Fibroblast of skin of abdomen (primary cell): ENCODE measurements at places on chromosomes 12 and 14.
A peak's percentile ranks its signal among the peaks of the same experiment; 100 is the strongest.

GRCh38 chr12:120235369-120236323, 29.9 kb downstream of the PXN start:
- DNase-seq: peak; percentile 32

DNA sequence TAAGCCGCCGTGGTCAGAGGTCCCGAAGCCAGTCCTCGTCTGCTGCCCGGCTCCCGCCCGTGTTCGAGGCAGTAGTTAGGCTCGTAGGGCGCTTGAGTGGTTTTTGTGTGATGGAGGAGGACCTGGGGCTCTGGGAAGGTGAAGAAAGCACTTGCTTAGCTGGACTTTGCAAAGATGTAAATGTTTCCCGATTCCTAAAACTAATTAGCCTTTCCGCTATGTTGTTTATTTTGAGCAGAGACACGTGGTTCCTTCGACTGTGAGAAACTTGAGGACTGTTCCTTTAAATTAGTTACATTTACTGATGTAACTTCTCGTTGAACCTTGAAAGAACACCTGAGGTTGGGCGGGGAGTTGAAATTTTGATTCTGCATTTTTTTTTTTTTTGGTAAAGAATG, 33.9 kb downstream of the MIA2 start:
- DNase-seq: peak; percentile 21

DNA sequence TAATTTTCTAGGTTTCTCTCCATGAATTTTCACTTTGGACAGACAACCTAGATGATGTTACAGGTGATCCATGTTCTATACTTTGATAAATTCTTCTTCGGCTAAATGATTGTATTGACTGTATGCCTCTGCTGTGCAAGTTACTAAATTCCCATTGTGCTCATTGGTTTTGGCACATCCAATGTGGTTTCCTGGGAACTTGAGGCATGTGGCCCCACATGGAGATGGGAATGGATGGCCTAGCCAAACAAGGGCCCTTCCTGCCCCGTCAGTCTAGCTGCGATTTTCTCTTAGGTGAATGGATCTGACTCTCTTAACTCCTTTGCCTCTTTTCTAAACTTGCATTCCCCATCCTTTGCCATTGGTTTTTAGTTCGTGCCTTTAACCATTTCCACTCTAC, 186.2 kb downstream of the PELI2 start:
- DNase-seq: peak; percentile 50

- no peak for DNase-seq
These were observed 148.6 kb downstream of the FBXL14 start for GRCh38 chr12:1445807-1446206.

DNA sequence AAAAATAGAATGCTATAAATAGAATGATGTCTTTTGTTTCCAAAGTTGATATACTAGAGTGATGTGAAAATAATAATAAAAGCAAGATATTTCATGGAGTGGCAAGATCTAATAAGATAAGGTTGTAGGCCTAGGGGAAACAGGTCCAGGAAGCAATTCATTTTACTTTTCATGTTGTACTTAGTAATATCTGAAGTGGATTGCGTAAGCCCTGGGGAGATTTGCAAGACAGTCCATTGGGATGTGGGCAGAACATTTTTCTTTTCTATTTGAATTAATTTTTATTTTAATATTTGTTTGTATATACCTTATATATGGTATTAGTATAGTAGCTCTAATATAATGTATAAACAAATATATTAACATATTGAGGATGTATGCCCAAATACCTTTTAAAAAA, 7.5 kb downstream of the NUBPL start:
- peak; percentile 26 for DNase-seq

DNA sequence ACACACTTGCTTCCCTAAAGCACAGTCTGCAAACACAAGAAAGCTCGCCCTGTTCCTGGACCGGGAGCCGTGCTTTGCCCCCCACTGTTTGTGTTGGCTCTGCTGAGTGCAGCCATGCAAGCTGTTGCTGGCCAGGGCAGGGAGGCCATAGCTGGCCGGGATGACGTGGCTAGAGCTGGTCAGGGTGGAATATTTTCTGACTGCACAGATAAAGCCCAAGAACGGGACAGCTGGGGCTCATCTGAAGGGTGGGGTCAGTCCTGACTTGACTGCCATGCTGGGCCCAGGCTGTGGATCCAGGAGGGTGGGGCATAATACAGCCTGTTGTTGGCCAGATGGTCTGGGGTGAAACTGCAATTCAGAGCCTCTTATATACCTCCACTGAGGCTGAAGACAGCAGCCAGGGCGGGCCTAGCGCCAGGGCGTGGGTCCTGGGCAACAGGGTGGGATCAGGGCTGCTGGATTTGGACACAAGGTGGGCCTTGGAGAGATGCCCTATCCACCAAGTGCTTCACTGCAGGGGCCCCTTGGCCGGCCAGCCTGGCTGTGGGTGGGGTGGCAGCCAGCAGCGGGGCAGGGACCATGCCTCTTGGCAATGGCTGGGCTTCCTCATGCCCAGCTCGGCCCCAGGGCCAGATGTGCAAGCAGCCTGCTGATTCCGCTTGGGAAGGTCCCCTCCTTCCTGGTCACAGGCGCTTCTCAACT, 14.8 kb downstream of the KMT5A start:
- no peak for DNase-seq

DNA sequence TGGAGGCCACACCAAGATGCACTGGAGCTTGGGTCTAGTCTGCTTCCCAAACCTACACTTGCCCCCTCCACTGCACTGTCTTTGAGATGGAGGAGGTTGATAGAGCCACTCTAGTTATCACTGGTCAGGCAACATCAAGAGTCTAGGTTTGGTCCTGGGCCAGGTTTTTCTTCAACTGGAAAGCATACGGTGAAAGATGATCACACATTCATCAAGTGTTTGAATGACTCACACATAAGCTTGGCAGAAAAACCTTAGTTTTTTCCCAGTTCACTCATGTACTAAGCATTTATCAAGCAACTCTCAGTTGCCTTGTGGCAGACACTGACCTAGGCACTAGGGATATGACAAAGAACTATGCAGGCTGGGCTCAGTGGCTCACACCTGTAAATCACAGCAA, 84.5 kb downstream of the PLEKHG3 start:
- peak; percentile 95 for DNase-seq

- DNase-seq: no peak
These were observed 103.5 kb upstream of the PPP4R3A start for GRCh38 chr14:91613459-91614112.

DNA sequence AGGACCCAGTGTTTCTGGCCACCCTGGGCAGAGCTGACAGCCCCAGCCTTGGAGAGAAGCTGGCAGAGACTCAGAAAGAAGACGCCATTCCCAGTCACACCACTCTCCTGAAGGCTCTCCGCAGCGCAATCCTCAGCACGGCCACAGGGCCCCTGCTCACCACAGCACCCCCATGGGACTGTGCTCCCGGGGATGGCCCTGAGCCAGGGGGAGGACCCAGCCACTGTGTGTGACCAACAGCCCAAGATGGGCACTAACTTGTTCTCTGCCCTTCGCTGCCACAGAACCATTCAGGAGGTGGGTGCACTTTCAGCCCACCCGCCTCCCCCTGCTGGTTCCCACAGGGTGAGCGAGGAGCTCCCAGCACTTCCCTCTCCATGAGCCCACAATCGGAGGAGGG, 57.1 kb downstream of the CCNK start:
- peak; percentile 28 for DNase-seq

DNA sequence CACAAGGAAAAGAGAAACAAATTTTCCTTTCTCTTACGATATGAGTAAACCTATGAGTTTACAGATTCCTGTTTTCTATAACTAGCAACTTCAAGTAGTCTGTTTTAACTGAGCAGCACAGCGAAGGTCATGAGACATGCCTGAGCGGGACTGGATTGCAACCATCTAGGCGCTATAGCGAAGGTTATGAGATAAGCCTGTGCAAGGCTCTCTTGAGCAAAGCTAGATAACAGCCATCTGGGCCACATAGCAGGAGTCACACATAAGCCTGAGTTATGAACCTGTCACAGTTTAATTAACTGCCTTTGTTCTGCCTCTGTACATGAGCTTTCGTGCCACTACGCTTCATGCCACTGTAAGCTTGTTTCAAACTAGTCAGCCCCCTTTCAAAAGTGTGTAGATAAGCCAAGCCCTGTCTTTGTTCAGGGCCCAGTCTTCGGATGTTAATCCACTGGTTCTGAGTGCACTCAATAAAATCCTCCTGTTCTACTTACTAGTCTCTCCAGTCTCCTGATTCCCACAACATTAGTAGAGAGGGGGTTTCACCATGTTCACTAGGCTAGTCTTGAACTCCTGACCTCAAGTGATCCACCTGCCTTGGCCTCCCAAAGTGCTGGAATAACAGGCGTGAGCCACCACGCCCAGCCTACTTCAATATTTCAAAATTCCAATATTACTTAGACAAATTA, 47.1 kb downstream of the SEC23A start:
- DNase-seq: no peak

DNA sequence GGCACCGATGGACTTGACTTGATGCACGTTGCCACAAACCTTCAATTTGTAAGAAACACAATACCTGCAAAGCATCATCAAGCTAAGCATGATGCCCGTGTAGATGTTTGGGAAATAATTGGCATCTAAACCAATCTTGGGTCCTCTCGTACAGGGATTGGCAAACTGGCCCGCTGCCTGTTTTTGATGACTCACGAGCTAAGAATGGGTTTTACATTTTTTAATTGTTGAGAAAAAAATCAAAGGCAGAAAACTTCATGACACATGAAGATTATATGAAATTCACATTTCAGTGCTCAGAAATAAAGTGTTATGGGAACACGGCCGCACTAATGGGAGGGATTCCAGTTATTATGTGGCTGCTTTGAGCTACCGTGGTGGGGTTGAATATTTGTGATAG, 10.9 kb downstream of the MTA1 start:
- DNase-seq: peak; percentile 63

DNA sequence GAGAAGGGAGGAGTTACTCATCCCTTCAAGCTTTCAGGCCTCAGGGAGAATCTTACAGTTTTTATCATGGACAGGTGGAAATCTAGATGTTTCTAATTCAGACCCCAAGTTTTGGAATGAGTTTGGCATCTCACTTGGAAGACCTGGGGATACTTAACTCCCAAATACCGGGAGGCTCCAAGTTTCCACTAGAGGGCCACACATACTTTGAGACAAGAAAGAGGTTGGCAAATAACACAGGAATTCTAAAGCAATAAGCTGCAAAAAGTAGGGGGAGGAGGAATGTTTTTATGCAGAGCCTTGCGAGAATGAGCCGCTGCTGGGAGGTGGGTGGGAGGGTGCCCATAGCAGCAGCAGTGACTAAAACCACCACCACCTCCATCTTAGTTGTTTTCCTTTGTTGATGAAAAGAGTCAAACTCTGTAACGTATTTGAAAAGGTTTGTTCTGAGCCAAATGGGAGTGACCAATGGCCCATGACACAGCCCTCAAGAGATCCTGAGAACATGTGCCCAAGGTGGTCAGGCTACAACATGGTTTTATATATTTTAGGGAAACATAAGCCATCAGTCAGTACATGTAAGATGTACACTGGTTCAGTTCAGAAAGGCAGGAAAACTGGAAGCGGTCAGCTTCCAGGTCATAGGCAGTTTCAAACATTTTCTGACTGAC, 34.2 kb upstream of the RNASE1 start:
- DNase-seq: peak; percentile 10

DNA sequence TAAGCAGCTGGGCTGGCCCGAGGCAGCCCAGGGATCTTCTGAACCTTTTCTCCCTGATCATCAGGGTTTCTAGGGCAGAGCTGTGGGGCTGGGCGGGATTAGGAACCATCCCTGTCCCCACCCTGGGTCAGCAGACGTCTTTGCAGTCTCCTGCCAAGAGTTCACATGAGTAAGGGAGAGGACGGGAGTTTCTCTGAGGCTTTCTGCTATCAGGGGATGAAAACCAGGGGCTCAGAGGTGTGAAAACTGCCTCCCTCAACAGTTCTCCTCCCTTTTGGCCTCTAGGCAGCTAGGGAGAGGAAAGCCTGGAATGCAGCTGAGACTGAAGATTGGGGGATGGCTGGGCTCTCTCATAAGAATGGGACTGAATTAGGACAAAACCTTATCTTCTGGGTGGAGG, 7.9 kb downstream of the ZNF385A start:
- no peak for DNase-seq

DNA sequence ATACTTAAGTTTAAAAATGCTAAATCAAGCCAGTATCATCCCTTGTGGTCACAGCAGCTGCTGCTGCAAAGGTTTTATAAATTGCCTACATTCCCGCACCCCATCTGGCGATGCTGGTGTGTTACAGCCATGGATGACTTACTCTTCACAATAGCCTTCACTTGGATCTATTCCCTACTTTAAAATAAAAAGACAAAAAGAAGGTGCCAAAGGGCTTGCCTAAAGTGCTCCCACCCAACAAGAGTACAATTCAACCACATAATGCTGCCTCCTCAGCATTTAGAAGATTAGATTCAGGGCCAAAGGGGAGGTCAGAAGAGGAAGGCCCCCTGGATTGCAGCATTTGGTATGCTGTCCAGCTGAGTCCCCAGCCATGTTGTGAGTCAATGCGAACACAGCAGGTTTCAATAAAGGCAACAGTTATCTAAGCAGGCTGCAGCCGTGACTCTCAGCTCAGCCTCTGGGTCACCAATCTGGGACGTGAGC, 176.1 kb downstream of the DAD1 start:
- DNase-seq: peak; percentile 81

DNA sequence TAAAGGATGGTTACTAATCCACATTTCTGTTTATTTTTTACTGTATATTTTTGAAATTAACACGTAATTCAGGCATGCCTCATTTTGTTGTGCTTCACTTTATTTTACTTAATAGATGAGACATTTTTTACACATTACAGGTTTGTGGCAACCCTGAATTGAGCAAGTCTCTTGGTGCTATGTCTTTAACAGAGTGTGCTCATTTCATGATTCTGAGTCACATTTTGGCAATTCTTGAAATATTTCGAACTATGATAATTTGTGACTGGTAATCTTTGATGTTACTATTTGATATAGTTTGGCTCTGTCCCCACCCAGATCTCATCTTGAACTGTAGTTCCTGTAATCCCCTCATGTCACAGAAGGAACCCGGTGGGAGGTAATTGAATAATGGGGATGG, 1120.5 kb upstream of the FLRT2 start:
- DNase-seq: peak; percentile 42

GRCh38 chr12:54416687-54417603, 2.1 kb downstream of the ITGA5 start:
- no peak for DNase-seq

DNA sequence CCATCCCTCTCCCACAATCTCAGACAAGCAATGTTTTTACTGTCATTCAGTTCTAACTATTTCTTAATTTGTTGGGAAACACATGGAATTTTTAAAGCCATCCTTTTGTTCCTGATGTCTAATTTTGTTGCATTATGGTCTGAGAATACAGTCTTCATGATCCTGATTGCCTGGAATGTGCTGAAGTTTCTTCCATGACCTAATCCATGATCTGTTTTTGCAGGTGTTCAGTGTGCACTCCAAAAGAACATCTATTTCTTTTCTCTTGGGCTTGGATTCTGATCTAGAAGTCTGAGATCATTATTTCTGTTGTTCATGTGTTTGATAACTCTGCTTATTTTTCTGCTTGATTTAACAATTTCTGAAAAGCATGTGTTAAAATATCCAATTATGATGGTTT, 43.2 kb upstream of the PHC1 start:
- DNase-seq: no peak

DNA sequence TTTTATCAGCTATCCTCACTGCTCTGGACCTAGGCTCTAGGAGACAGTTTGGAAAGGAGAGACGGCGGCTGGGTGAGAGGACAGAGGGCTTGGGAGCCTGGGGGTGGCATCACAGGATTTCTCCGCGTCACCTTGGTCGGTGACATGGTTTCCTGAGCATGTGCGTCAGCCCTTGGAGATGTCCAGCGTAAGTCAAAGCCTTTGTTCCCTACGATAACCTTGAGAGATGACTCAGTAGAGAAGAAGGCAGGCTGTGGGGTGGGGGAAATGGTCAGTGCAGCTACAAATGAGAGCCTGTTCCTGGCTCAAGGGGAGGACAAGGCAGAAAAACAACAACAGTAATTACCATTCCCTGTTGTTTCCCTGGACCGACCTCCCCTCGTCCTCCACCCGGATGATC, 90.2 kb upstream of the TBX3 start:
- DNase-seq: no peak
